ENCODE measurements at places on chromosomes 6 and 20.

DNA sequence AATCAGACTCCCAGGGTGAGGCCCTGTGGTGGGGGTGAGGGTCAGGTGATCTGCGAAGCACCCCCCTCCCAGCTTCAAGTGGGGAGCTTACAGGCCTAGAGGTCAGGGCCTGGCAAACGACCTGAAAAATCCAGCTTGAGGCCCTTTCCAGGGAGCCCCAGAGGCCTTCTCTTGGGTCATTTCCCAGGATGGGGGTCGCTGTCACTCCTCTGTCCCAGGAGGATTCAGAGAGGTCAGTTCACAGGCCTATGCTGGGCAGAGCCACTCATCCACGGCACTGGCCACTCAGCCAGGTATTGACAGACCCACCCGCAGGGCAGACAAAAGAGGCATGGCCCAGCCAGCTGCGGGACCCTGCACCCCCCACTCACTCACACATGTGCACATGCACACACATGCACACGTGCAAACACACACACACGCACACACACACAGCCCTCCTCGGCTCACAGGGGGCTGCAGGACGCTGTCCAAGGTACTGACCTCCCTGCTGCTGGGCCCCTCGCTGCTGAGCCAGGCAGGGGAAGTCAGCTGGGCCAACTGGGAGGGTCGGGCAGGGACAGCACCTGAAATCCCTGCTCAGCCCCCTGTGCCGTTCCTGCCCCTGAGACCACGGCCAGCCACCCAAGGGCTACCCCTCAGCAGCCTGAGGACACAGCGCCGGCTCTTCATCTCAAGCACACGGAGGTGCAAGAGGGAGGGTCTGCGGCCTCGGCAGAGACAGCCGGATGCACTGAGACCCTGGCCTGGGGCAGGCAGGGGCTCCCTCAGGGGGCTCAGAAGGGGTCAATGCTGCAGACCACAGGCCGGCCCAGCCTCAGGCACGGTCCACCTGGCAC lies 113.8 kb downstream of the TAF4 start:
- peak; percentile 73 for DNase-seq

- DNase-seq: no peak
These were observed 110.0 kb upstream of the EYS start for GRCh38 chr6:65816991-65817390.

GRCh38 chr6:46626228-46626909 lies 26.2 kb downstream of the CYP39A1 start:
- DNase-seq: no peak

- DNase-seq: peak; percentile 62
These were observed at the start of gene KIAA1755 for GRCh38 chr20:38260378-38261053. Gene KIAA1755 (minus strand): TSS chr20:38260735. CDS start chr20:38260500, 235 bp downstream.

DNA sequence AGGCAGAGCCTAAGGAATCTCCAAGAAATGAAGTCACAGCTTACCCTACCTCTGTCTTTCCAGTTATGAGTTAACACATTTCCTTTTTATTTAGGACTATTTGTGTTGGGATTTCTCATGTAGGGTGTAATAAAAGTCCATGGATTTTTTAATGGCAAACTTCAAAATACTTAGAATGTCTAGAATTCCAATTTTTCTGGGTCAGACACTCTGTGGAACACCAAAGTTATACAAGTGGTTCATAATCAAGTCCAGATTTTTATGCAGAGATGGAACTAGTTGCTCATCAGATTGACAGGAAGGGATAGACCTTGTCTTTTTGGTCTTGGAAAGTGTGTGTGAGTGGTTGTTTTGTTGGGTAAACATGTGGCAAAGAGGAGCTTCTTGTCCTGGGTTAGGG lies 303.5 kb upstream of the RNF24 start:
- DNase-seq: no peak

- DNase-seq: no peak
These were observed 36.1 kb downstream of the GMDS start for GRCh38 chr6:2209226-2209809.

DNA sequence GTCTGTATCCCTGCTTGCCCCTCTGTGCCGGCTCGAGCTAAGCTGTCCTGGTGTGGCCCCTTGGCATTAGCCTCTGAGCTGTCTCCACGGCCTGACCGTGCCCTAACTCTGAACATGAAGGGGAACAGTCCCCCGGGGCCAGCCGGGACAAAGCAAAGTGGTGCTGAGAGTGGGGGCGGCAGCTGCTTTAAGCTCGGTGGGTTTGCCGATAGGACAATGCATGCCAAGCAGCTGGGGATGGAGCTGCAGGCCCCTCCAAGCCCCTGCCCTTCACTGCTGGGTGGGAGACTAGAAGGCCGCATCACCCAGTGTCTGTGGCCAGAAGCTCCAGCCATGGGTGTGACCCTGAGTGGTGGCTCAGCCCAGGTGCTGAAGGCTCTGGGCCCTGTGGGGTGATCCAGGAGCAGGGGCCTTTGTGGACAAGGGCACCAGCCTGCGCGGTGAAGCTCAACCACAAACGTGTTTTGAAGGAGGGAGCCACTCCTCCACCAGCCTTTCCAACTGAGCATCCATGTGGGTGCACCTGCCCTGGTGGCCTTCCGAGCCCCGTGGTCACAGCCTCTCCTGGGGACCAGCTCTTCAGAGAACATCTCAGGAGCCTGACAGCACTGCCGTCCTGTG lies 242.5 kb downstream of the ERMARD start:
- peak; percentile 13 for DNase-seq

DNA sequence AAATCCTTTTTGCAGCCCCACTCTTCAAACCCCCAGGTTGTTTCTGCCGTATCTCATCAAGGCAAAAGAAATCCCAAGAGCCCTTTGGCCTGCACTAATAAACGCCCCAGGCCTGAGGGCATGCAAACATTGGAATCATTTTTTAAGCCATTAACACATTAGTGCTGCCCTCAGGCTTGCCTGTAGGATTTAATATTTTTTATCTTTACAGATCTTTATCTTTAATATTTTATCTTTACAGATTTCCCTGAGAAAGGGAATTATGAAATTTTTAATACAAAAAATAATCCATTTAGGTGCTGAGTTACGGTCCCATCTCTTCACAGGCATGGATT lies 14.7 kb downstream of the GTPBP2 start:
- DNase-seq: no peak

- no peak for DNase-seq
These were observed 14.2 kb downstream of the KCNK5 start for GRCh38 chr6:39214846-39215639.

DNA sequence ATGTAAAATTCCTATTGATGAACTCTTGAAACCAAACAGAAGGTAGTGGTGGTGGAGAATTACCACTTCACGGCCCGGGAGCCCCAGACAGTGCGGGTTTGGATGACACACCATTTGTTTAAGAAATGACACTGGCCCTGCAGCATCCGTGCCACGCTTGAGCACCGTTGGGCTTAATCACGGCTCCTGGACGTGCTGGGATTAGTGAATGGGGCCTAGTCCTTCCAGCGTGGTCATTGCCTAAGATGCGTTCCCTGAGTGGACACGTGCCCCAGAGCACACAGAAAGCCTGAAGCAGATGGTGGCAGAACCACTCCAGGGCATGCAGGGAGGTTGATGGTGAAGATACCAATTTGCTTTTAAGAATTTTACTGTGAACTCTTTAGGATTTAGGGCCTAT lies 14.5 kb downstream of the STX16 start:
- no peak for DNase-seq

DNA sequence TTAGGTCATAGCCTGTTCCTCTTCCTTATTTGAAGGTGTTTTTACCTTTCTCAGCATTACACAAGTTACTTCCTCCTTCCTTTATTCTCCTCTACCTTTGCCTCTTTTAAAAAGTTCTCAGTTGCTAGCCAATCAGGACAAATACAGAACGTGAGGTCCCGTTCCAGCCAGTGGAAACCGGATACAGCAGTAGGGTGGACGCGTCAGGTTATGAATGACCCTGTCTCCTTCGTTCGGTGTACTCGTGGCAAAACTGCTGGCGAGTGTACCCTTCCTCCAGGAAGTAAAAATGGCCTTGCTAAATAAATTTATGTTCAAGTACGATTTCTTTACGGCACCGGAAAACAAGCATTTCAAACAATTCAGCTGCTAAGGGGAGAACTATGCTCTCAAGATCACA lies 77.0 kb upstream of the MLN start:
- DNase-seq: no peak

DNA sequence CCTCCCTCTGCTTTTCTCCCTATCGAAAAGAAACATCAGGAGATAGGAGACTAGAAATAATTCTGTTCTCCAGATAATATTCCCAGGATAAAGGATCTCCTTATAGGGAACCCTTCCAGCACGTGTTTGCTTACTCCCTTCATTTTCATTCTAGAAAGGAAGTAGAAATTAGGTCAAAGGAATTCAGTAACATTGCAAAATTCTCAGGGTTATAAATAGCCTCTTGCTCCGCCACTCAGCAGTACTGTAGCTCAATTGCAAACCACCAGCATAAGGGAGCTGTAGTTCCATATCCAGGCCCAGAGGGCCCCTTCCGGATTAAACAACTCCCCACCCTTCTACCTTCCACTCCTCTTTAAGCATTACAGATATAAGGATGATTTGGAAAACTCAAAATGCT lies 6.2 kb downstream of the ELMO2 start:
- DNase-seq: no peak

DNA sequence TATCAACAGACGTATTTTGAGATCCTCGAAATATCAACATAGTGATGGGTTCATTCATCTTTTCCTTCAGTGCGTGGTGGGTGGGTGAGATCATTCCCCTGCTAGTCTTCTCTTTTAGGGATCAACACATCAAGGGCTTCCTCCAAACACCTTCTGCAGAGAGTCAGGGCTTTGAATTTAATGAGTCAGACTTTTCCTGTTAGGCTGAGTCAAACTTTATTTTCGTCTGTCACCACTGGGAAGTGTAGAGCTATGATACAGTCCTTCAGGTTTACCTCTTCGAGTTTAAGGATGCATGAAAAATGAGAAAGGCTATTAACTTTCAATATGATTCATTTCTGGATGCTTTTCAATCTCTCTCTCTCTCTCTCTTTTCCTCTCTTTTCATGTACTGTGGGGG lies 189.1 kb downstream of the BMP2 start:
- no peak for DNase-seq

DNA sequence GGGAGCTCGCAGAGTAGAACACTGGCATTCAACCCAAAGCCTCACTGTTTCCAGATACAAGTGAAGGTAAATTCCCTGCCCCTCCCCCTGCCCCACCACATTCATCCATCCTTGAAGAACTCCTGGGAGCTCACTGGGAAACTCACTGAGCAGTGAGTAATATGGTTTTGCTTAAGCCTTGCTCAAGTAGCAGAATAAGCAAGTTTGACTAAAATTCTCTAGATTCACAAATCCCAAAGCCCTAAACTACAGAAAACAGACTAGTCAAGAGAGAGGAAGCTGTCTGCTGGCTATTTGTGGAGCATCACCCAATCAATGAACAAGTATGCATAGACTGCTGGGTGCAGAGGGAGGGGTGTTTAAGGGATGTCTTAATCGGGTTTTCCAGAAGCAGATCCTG lies 82.1 kb downstream of the UNC5CL start:
- no peak for DNase-seq

- peak; percentile 74 for DNase-seq
These were observed 115.1 kb upstream of the ARID1B start for GRCh38 chr6:156662025-156662445.

- DNase-seq: no peak
These were observed 83.0 kb downstream of the MAP3K4 start for GRCh38 chr6:161074496-161075121.

GRCh38 chr20:54062812-54063280 lies 7.5 kb downstream of the BCAS1 start:
- DNase-seq: no peak

DNA sequence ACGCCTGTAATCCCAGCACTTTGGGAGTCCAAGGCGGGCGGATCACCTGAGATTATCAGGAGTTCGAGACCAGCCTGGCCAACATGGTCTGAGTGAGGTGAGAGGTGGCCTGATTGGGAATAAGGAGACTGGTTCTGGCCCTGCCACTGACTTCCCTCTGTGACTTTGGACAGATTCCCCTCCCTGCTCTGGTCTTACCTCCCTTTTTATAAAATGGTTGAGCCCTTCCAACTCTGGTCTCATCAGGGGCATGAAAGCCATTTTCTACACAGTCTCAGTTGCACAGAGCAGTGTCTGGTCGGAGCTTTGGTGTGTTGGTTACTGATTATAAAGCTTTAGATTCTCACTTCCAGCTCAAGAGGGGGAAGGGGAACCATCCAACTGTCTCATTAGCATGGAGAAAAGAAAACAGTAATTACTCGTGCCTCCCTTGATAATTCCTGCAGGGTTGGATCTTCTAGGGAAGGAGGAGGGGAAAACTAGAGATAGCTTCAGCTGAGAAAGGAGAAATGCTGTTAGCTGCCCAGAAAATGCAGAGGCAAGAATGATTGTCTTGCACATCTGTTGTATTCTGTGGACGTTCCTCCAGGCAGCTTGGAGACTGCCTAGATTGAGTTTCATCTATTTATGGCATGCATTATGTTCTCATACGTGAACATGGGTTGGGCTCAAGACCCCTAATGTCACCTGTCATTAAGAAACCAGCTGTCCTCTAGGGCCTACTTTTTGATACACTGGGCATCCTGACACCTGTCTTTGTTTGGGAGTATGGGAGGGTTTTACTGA lies 30.4 kb downstream of the RALY start:
- no peak for DNase-seq

GRCh38 chr6:34064675-34065074 lies 81.2 kb downstream of the GRM4 start:
- no peak for DNase-seq

GRCh38 chr6:152380993-152381898 lies 255.9 kb downstream of the SYNE1 start:
- DNase-seq: peak; percentile 92

DNA sequence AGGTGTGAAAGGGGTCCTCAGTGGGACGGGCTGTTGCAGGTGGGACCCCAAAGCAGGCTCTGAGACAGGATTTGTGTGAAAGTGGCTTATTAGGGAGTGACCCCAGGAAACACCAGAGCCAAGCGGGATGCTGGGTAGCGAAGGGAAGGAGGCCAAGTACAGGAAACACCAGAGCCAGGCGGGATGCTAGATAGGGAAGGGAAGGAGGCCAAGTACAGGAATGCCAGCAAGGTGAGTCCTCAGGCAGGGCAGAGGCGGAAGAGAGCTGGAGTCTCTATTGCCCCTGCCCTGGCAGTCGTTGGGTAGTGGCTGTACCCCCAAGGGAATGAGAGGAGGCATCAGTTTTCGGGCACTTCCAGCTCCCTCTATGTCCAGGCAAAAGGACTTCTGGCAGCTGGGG lies 30.5 kb upstream of the TGM2 start:
- peak; percentile 7 for DNase-seq
